Right cardiac atrium (tissue), 5 donors: ENCODE measurements at places on chromosomes 16 and 17. TPM values are rescaled to one million over a fixed set of nuclear protein-coding genes. Genes with fewer than 3 reads are reported as not detected.

DNA sequence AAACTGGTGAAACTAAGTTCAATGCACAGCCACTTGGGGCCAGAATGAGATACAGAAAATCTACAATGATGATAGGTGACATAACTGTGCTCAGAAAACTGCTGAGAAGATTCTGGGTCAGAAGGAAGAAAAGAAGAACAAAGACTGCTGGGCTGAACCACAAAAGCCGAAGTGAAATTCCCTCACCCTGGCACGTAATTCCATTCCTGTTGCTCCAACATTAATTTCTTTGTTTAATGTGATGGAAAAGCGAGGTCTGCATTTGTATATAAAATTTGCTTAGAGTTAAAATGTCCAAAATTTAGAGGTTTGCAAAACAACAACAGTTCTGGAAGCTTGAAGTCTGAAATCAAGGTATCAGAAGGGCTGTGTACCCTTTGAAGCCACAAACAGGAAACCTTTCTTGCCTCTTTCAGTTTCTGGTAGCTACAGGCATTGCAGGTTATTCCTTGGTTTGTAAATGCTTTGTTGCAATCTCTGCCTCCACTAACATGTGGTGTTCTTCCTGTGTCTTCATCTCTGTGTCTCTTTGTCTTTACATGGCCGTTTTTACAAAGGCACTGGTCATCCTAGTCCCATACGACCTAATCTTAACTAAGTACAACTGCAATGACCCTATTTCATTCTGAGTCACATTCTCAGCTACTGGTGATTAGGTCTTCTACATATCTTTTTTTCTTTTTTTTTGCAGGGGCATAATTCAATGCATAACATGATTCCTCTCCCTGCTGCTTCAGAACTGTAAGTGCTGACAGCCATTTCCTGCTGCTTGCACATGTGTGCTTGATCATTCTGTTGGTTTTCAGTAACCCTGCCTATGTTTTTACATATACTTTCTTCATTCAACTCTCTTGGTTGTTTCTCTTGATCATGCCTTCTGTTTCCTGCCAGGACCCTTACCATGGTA lies 603.0 kb upstream of the CDH8 start:
- no peak for DNase-seq

CMTM2 gene
- not detected for total RNA-seq

GRCh38 chr16:1134776-1135458 lies 18.0 kb upstream of the CACNA1H start:
- no peak for DNase-seq

DNA sequence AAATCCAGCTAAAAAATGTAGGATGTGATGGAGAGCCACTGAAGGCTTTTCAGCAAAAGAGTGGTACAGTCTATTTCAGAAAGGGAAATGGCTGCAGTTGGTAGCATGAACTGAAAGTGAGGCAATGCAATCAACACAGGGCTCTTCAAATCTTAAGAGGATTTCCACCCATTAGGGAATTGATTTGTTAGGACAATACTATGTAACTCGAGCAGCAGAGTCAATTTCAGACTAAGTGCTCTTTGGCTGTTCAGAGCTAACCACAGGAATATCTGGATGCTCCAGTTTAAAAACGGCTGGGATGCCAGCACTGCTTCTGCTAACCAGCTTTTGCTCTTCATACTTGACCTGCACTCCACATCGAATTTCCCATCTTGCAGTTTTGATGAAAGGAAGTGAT lies 24.6 kb downstream of the CACNG1 start:
- no peak for DNase-seq

GRCh38 chr16:9042533-9042932 lies 48.9 kb upstream of the HAPSTR1 start:
- no peak for DNase-seq

RAP1GAP2 gene
- total RNA-seq, result 58.9 TPM
